ENCODE measurements at places on chromosomes 3 and 15. TPM values are rescaled to one million over a fixed set of nuclear protein-coding genes. Genes with fewer than 3 reads are reported as not detected.
A peak's percentile ranks its signal among the peaks of the same experiment; 100 is the strongest.

DNA sequence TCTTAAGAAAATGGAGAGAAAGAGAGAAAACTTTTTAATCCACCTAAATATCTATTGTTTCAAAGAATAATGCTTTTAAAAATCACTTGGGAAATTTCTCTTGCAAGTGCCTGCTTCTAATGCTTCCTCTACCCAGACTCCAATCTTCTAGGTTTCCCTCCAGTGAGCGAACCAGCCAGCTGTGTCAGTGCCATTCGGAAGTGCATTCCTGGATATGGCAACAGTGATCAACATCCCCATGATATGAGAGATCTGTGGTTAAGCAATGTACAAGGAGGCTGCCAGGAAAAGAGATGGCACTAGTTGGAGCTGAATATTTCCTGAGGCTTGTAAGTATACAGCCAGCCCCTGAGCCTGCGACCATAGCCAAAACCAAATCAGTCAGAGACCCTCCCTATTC is 53.3 kb upstream of the KCNMB2 start:
- DNase-seq: no peak

DNA sequence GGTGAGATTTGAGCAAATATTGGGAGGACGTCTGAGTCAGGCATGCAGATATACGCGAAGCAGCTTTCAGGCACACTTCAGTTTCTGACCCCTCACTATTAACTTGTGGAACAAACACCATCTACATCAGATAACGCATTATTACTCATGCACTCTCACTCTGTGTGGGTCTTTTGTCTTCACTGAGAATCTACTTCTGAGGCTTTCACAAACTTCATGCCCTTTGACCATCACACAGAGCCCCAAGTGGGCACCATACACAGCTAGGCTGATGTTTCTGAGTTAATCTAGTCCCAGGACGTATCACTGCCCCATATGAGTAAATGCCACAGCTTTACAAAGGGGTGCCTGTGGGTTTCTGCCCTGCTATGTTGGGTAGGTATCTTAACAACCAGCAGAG is 39.6 kb upstream of the IP6K2 start:
- no peak for DNase-seq

DNA sequence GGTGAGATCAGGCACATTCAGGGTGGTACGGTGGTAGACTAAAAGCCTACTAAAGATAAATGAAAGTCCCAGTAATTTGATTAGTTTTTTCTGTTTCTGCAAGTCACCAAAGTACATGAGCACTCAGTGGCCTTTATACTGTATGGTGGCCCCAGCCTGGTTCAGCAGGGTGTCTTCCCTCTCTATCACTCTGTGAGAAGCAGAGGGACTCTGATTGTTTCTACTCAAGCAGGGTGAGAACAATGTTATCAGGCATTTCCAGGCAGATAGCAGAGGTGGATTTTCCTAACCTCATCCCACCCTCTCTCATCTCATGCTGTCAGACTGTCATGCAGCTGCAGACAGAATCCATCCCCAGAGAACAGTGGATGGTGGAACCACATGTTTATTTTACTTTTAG is 71.5 kb upstream of the BFSP2 start:
- DNase-seq: no peak

GRCh38 chr15:71085809-71086208 is 29.5 kb upstream of the THSD4 start:
- DNase-seq: peak; percentile 88

DNA sequence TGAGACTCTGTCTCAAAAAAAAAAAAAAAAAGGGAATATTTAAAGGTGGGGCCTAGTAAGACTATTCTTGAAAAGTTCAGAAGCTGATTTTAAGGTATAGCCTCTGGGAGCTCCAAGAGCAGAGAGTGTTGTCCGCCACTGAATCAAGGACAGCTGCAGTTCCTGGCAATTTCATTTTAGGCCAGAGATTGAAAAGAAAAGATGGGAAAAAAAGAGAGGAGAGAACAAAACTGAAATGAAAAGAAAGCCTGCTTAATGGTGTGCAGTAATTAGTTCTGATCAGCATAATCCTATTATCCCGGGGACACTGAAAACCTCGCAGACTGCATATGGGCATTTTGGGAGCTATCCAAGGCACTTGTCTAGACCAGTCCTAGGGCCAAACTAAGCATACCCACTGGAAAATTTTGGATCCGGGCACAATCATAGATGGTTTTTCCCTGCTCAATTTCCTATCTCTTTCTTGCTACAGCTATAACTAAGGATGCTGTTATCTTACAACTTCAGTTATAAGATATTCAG is 43.2 kb downstream of the EHHADH start:
- no peak for DNase-seq

- DNase-seq: peak; percentile 36
Observed at GRCh38 chr3:43361077-43361476, 74.7 kb downstream of the SNRK start.

DNA sequence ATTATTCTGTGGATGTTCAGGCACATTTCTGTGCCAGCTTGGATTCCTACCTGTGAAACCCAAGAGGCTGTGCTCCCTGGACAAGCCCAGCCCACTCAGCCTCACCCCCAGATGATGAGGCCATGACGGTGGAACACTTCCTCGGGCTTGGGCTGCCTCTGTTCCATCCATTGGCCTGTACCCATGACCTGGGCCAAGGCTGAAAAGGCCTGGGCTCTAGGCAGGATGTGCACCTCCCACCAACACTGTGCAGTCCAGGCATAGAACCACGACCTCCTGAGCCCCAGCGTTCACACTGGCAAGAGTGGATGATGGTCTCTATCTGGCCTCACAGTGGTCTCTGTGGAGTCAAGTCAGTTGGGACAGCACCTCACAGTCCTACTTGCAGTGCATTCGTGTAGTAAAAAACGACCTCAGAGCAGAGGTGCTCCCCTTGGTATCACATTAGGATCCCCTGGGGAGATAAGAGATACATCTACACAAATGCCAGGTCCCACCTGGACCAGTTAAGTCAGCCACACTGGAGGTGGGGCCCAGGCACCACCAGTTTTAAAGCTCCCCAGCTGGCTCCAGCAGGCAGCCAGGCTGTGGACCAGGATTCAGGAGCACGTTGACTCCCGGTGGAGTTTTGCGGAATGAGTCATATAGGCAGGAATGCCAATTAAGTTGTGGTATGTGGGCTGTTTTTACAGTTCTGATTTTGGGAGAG is 39.0 kb upstream of the IGF1R start:
- DNase-seq: peak; percentile 84

- DNase-seq: no peak
Observed at GRCh38 chr3:133893683-133894352, 1.9 kb downstream of the RAB6B start.

DNA sequence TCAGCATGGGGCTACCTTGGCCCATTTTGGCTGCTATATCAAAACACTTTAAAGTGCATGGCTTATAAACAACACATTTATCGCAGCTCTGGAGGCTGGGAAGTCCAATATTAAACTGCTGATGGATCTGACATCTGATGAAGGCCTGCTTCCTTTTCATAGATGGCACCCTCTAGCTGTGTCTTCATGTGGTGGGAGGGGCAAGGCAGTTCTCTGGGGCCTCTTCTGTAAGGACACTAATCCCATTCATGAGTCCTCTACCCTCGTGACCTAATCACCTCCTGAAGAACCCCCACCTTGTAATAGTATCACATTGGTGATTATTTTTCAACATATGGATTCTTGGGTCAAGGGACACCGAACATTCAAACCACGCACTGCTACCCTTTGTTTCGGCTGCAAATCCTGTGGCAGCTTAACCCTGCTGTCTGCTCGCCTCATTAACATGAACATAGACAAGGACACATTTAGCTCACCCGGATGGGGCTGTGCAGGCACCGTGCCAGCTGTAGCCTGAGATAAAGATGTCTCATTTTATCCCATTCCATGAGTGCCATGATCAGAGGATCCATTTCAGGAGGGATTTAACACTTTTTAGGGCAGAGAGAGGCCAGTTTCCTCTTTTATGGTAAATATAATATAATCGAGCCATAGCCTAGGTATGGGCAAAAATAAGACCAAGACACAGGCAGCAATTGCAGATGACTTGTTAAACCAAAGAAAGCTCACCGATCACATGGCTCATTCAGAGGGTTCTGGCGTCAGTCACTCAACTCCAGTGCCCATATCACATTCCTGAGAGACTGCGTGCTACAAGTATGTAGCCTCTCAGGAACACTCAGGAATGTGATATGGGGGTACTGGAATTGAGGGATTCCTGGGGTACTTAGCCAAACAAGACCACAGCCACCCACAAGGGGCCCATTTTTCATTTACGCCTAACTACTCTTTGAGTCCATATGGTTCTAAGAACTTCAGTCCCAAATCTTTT is 251.1 kb upstream of the ST8SIA2 start:
- no peak for DNase-seq

DNA sequence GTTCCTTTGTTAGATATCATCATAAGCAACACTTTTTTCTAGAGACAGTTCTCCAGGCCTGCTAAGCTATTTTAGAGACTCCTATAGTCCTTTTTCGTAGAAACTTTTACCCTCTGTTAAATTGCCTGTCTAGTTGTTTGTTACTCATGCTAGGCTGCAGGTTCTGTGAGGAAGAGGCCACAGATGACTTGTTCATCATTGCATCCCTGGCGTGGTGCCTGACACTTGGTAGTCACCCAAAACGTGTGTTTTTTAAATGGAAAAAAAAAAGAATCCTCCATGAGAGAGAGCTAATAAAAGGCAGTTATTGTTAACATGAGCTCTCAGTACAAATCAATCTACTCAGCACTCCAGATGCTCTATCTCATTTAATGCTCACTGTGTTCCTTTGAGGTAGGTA is 35.1 kb downstream of the CCDC54 start:
- no peak for DNase-seq

DNA sequence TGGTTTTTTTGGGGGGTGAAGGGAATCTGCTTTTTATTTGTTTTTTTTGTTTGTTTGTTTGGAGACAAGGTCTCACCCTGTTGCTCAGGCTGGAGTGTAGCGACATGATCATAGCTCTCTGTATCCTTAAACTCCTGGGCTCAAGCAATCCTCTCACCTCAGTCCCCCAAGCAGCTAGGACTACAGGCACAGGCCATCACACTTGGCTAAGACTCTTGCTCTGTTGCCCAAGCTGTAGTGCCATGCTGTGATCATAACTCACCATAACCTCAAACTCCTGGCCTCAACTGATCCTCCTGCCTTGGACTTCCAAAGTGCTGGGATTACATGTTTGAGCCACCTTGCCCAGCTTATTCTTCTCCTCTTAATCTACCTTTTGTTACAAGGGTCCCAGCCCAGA is 31.8 kb downstream of the GPR176 start:
- DNase-seq: no peak

DNA sequence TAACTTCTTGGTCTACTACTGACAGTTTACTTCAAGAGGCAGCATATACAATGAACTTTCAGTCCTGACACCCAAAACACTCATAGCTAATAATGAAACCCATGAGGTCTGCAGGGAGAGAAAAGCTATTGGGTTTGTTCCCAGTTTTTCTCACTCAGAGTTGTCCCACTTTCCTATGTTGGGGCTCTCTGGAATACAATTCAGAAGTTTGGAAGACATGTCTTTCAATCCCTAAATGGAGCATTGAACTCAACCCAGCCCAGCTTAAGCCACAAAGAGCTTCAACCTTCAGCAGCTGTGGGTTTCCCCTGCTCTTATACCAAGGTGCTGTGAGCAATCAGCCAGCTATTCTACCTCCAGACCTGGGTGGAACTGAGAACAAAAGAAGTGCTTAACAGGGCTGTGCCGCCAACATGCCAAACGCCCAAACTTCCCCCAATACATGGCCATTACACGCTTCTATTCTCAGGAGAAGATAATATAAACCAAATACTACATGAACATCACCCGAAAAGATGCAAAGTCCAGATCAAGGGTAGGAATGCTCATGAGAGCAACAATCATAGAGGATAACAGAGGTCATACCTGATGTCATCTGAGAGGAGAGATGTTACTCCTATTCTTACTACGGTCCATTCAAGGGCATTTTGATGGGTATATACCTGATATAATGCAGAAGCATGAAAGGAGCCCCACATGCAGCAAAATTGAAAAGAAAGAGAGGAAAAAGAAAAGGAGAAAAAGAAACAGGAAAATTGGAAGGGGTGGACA is 131.2 kb upstream of the TGFBR2 start:
- DNase-seq: no peak

GRCh38 chr15:70142322-70143191 is 44.8 kb upstream of the TLE3 start:
- no peak for DNase-seq

DNA sequence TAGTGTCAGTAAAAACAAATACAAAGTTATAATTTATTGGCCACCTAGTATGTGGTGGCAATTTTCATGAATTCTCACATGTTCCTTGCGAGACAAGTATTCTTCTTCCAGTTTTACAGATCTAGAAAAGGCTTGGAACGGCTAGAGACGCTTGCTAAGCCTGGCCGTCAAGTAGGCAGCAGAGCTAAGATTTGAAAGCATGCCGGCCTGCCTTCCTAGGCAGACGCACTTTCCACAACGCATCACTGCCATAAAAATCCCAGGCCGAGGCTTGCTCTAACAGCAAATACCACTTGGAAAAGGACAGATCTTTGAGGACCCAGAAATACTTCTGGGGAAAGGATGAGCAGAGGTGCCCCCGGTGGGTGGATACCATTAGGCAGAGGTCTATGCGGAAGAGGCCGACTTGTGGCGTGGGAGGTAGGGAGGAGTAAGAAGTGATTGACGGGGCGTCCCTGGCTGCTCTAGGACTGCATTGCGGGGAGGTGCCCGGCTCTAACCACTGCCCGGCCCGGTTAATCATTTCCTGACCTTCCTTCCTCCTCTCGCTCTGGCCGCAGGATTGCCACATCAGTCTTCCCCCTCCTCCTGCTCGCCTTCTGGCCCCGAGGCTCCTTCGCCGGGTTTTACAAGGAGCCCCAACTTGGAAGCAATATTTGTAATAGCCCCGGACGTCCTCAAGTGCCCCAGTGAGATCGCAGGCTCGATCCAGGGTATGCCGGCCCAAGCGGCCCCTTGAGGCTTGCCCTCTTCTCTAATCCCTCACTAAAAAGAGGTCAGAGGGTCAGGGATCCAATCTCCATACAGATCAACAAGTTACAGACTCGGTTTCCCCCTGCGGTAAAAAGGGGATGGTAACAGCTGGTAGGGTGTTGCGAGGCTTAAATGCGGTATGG is 1.3 kb upstream of the USP3 start:
- peak; percentile 85 for DNase-seq

- peak; percentile 40 for DNase-seq
Observed at GRCh38 chr3:15964605-15965442, 167.0 kb upstream of the ANKRD28 start.

GRCh38 chr15:78265752-78266224 is 1.4 kb downstream of the DNAJA4 start:
- DNase-seq: no peak

- DNase-seq: no peak
Observed at GRCh38 chr3:48280881-48281280, 40.0 kb downstream of the ZNF589 start.

The CPEB1 gene
- 9.4 TPM for total RNA-seq

The CACNA2D3 gene
- 2.3 TPM for total RNA-seq

The MYZAP gene
- total RNA-seq: 0.66 TPM

The SERPINI2 gene
- 2.5 TPM for total RNA-seq

The TRH gene
- total RNA-seq: not detected

The ETFA gene
- total RNA-seq: 62.3 TPM

The MUC4 gene
- total RNA-seq: 1.3 TPM

The CHRM5 gene
- not detected for total RNA-seq

The MYLK gene
- total RNA-seq: 16.2 TPM

The SPTSSB gene
- 33.0 TPM for total RNA-seq

Data from GM23338 (cell line).